ENCODE measurements at places on chromosomes 6 and 20.

GRCh38 chr6:101605874-101606273 lies 212.4 kb downstream of the GRIK2 start:
- no peak for DNase-seq

DNA sequence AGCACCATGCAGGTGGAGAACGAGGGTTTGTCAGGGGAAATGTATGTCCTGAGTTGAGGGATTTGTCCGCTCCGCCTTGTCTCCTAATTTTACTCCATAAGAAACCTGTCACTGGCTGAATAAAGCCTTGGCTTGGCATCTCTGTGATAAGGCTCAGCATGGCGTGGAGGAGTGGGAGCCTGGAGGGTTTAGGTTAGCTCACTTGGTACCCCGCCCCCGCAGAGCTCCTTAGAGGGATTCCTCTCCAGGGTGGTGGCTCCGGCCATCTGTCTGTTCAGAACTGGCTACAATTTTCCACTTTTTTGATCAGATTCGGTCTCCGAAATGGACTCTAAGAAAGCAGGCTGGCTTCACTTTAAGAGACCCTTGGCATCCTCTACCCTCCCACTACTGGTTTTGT lies 192.2 kb upstream of the SYNDIG1 start:
- DNase-seq: no peak

- DNase-seq: no peak
These were observed 125.0 kb upstream of the LGSN start for GRCh38 chr6:63444768-63445167.

DNA sequence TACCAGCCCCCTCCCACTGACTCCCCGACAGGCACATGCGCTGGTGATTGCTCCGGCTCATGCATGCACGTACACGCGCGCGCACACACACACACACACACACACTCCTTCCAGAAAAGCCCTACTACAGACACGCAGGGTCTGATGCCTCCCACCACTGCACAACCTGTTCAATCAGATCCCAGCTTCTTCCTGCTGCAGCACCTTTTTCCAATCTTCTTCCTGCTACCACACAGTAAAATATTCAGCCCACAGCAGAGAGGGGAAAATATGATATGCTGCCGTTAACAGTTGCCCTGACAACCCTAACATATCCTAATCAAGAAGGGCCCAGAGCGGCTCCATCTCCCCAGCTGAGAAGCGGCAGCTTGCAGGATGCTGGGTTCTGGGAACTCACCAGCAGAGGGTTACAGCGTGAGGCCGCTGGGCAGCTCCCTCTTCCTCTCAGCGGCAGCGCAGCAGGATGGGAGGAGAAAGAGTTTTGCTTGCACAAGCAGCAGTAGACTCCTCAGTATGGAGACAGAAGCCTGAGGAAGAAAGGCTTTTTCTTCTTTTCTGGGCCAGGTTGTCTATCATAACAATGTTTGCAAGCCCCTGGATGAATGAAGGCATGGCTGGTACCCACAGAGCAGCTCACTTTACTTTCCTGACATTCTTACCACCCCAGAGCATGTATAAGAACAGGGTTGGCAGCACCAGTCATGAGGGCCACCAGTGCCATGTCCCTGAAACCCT lies 23.9 kb downstream of the MAP7 start:
- DNase-seq: peak; percentile 91

DNA sequence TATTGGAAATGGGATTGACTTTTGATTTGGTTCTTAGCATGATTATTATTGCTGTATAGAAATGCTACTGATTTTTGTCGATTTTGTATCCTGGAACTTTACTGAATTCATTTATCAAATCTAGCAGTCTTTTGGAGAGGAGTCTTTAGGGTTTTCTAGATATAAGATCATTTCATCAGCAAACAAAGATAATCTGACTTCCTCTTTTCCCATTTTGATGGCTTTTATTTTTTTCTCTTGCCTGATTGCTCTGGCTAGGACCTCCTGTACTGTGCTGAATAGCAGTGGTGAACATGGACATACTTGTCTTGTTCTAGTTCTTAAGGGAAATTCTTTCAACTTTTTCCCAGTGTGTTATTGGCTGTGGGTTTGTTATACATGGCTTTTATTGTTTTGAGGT lies 64.6 kb downstream of the ZC2HC1B start:
- DNase-seq: no peak

GRCh38 chr6:12333128-12333527 lies 43.0 kb downstream of the EDN1 start:
- DNase-seq: no peak

GRCh38 chr6:135784507-135784906 lies 67.0 kb upstream of the PDE7B start:
- no peak for DNase-seq

DNA sequence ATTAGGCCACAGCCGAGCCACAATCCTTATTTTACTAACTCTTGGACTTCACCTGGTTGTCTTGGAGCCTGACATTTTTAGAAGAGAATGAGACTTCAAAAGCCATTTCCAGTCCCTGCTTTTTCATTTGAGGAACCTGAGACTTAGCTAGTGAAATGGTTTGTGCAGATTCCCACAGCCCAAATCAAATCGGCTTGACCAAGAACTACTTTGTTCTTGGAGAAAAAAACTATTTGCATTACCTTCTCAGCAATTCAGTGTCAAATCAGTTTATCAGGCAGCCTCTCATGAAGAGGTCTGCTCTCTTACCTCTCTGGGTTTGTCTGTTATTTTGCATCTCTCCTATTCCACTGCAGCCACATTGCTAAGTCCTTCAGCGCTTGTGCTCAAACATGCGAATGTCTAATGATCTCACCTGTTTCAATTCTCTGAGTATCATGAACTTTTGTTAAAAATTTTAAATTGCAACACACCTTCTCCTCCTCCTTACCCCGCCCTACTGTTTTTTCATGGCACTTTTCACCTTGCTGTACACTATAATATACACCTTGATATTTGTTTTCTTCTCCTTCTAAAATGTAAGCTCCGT lies 573 bp upstream of the IFNGR1 start:
- no peak for DNase-seq

DNA sequence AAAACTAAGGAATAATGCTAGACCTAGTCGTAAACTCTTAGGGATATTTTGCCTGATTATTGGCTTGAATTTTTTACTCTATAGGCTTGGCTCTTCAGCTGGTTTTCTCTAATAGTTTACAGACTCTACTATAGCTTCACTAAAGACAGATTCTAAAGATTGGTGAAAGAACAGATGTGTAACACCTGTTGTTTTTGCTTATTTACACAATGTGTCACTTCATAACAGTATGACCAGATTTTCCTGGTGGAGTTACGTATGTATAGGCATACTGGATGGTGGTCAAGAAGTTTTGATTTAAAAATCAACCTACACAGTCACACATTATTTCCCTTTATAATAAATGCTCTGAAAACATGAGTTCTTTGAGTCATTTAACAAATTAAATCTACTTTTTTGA lies 4.8 kb downstream of the COL19A1 start:
- DNase-seq: no peak

DNA sequence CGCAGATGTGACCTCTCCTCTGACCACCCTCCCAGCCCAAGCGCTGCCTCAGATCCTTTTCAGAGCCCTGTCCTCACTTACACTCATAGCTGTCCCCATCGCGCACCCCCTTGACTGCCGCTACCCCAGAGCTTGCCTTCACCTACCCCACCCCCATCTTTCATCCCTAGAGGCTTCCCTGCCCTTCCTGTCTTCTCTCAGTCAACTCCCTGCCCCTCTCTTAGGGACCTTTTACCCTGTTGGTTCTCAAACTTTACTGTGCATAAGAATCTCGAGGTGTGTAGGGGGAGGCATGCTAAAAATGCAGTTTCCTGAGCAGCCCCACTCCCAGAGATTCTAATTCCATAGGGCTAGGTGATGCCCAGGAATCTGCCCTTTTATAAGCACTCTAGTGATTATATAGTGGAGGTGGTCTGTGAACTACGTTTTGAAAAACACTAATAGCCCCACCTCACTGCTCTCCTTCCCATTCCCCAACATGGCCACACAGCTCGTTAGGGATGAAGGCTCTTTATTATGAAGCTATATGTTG lies 725 bp downstream of the TM9SF4 start:
- DNase-seq: no peak

DNA sequence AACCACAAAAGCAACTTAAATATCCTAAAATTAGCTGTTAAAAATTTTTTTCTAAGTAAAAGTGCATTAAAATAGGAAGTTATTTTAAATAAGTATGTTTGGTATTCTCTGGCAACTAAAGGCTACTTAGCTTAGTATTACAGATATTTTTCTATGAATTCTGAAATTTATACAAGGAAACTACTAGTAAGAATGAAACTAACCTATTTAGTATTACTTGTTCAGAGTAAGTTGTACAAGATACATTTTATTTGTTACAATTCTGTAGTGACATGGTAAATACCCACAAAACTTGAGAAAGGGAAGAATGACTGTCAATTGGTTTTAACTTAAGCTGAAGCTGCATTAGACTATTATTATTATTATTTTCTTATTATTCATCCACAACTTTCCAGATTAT lies 6.5 kb downstream of the PHIP start:
- no peak for DNase-seq

Data from AG20443 (cell line).